ENCODE measurements at places on chromosomes 7 and 10.

GRCh38 chr10:72328045-72328828, 26.5 kb downstream of the DNAJB12 start:
- peak; percentile 86 for DNase-seq

- no peak for DNase-seq
Observed at GRCh38 chr10:119100434-119101238, 3.3 kb upstream of the DENND10 start.

GRCh38 chr7:151586531-151587260, 67.0 kb upstream of the RHEB start:
- no peak for DNase-seq

DNA sequence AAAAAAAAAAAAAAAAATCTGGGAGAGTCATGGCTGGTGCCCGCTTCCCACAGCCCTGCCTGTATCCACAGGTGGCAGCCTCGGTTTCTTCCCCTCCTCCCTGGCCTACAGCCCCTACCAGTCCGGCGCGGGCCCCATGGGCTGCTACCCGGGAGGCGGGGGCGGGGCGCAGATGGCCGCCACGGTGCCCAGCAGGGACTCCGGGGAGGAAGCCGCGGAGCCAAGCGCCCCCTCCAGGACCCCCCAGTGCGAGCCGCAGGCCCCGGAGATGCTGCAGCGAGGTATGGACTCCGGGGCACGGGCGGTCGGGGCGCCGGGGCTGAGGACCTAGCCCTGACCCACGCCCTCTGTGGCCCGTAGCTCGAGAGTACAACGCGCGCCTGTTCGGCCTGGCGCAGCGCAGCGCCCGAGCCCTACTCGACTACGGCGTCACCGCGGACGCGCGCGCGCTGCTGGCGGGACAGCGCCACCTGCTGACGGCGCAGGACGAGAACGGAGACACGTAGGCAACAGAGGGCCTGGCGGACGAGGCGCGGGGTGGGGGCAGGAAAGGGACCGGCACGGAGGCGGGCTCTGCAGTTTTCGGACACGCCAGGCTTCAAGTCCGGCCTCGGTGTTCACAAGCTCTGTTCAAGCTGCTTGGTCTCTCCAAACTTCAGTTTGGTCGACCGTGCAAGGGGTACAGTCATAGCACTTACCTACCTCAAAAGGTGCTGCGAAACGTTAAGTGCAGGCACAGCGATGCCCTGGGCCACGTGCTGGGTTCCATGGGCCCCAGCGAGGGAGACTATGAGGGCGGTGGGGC, 3.9 kb downstream of the NFKB2 start:
- peak; percentile 89 for DNase-seq

DNA sequence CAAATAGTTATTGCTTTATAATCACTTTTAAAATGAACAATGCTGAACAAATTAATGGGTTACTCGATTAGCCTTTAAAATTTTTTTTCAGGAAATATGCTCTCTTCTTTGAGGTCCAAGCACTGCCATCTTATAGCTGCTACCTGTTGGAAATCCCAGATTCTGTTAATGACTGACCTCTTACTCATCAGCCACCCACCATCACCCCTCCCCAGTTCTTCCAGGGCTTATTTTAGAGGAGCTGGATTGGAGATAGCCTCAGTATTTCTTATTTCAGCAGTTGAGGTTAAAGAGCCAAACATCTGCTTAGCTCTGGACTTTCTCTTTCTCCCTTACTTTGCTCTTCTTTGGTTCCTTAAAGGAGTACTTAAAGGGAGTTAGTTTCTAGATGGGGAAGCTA, 420.0 kb downstream of the EXOC4 start:
- no peak for DNase-seq

DNA sequence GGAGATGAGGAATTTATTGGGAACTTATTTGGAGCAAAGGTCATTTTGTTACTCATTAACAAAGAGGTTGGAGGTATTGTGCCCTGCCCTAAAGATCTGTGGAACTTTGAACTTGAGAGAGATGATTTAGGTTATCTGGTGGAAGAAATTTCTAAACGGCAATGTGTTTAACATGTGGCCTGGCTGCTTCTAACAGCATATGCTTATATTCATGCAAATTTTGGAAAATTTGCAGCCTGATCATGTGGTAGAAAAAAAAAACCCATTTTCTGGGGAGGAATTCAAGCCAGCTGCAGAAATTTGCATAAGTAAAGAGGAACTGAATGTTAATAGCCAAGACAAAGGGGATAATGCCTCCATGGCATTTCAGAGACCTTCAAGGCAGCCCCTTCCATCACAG, 10.7 kb upstream of the PANK1 start:
- DNase-seq, result no peak

DNA sequence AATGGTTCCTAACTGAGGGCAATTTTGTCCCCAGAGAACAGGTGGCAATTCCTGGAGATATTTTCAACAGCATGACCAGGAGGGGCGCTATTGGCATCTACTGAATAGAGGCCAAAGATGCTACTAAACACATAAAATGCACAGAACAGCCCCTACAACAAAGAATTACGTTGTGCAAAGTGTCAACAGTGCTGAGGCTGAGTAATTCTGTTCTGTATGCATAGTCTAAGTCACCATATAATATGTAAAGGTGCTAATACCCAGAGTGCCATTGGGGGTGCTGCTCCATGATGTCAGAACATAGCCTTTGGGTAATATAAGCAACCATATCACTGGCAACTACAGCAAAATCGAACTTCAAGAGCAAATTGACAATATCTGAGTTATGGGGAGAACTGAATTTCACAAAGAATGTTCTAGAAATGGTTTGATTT, 213.3 kb upstream of the PHYHIPL start:
- DNase-seq, result peak; percentile 17

DNA sequence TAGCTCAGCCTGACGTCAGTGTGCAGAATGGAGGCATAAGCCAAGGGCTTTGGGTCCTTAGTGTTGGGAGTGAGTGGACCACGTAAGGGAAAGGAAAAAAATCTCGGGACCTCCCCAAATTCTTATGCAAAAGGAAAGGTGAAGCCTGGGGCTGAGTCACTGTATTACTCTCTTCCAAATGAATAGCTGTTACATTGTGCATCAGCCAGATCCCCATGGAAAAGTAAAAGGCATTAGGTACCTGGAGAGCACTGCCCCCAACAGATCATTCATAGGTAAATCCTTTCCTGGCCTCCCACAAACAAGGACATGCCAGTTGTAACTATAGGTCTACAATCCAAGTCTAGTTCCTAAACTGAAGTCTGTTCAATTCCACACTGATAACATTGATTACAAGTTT, 170.5 kb downstream of the C1GALT1 start:
- DNase-seq, result no peak

All from WERI-Rb-1 (cell line).